ENCODE measurements at places on chromosomes 2 and 18. TPM values are rescaled to one million over a fixed set of nuclear protein-coding genes. Genes with fewer than 3 reads are reported as not detected.

TNFAIP6 gene
- not detected for polyA plus RNA-seq

LRRTM1 gene
- polyA plus RNA-seq, result not detected

GPR35 gene
- not detected for polyA plus RNA-seq

SATB2 gene
- not detected for polyA plus RNA-seq

IL36B gene
- not detected for polyA plus RNA-seq

CHN1 gene
- not detected for polyA plus RNA-seq

GPR55 gene
- polyA plus RNA-seq, result 1.9 TPM

MRO gene
- not detected for polyA plus RNA-seq

SPR gene
- polyA plus RNA-seq, result not detected

UBXN4 gene
- 113 TPM for polyA plus RNA-seq

COLEC12 gene
- polyA plus RNA-seq, result not detected

IL1RL2 gene
- polyA plus RNA-seq, result not detected

SDC1 gene
- polyA plus RNA-seq, result 1.3 TPM

DSG2 gene
- not detected for polyA plus RNA-seq

CPLX4 gene
- polyA plus RNA-seq, result not detected

COL6A3 gene
- not detected for polyA plus RNA-seq

RND3 gene
- not detected for polyA plus RNA-seq

LOXL3 gene
- polyA plus RNA-seq, result 0.74 TPM

EPB41L3 gene
- 0.39 TPM for polyA plus RNA-seq

RNASEH1 gene
- 35.2 TPM for polyA plus RNA-seq

LIPG gene
- polyA plus RNA-seq, result not detected

VIL1 gene
- 0.28 TPM for polyA plus RNA-seq

SLC11A1 gene
- polyA plus RNA-seq, result 1.3 TPM

ADD2 gene
- 17.3 TPM for polyA plus RNA-seq

CD8A gene
- polyA plus RNA-seq, result 1.4 TPM

FEV gene
- polyA plus RNA-seq, result not detected

PARD6G gene
- not detected for polyA plus RNA-seq

LMAN1 gene
- 30.8 TPM for polyA plus RNA-seq

ZEB2 gene
- polyA plus RNA-seq, result 51.5 TPM
